ENCODE measurements at places on chromosomes 4 and X. TPM values are rescaled to one million over a fixed set of nuclear protein-coding genes. Genes with fewer than 3 reads are reported as not detected.

DNA sequence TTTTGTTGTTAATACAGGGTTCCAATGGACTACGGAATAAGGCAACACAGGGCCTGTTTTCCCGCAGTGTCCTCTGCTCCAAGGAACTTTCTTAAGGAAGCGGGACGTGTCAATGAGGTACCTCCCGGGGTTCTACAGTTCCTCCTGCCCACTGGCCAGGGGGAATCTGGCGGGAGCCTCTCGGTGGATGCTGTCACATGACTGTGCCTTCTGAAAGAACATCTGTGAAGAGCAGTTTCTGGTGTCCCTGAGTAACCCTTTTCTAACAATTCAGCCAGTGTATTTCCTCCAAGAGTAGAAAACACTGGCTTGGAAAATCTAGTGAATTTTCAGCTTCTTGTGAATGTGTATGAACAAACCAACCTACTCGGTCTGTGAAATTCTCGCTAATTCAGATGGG is 32.7 kb downstream of the MFAP3L start:
- DNase-seq = no peak

- DNase-seq = no peak
These were observed 6.6 kb downstream of the TMEM156 start for GRCh38 chr4:39025552-39026085.

DNA sequence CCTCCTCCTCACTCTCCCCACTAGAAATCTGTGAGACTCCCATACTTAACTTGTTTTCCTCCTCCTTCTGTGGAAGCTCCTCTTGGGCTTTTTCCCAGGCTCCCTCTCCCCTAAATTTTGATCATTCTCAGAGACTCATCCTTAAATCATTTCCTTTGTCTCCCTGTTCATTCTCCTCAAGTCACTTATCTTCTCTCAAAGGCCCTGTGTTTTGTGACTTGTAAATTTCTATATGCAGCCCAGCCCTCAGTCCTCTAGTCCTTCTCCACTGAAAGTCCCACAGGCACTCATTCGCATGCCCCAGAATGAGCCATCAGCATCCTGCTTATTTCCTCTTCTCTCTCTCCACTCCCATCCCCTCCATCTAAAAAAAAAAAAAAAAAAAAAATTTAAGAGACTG is 171.8 kb downstream of the SOWAHB start:
- DNase-seq = no peak

GRCh38 chrX:22445880-22446279 is 173.2 kb downstream of the CBLL2 start:
- DNase-seq = no peak

DNA sequence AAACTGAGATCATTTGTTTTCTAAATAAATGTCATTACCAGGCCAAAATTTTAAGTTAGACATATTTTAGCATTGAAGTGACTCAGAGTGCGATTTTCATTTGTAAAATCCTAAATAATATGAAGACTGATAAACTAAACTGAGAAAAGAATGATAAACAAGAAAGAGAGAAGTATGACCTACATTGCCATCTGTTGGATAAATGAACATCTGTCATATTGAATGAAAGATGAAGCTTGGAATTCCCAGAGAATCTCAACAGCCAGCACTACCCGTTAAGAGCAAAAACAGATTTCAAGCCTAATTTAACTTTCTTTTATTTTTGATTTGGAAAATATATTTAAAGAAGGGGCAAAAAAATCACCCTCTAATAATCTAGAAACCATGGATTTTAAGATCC is 591.0 kb upstream of the ATOH1 start:
- DNase-seq = no peak

- DNase-seq = no peak
These were observed 36.4 kb upstream of the CWH43 start for GRCh38 chr4:48949518-48950219.

DNA sequence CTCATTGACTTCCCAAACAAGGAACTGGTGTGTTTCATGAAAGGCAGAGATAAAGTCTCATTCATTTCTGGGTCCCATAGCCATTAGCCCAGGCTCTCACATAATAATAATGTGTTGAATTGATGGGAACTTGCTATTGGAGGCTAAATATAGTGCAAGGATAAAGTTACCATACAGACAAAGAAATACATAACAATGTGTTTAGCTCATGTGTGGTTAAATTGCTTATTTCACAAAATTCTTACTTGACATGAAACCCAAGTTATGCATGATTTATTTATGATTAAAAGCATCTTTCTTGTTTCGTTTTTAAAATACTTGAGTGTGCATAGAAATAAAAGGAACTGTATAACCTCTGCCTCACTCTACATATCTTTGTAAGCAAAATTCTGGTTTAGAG is 37.3 kb upstream of the LPAR4 start:
- DNase-seq = no peak

- no peak for DNase-seq
These were observed 133.6 kb upstream of the ARHGEF9 start for GRCh38 chrX:63918611-63919010.

GRCh38 chr4:121758925-121759568 is 5.9 kb downstream of the SMIM43 start:
- no peak for DNase-seq

DNA sequence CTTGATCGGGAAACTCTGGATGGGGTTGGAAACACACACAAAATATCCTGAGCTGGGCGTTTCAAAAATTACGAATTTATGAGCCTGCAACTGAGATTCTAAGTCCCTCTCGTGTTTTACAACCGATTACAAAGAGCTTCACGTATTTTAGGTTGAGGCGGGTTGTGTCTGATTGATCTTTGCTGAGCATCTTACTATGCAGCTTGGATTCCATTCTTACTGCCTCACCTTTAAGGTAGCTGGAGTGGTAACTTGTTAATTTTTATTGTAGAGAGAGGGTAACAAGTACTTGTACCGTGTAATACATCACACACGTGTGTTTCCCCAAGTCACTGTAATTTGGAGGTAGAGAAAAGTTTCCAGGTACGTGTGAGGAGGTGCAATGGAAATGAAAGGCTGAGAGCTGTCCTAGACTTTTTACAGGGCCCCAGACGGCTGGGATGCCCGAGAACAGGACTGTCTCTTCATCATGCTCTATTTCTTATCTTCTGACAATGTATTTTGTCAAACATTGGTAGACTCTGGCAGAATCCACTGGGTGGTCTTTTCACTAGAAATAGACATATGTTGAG is 97.8 kb upstream of the TENM3 start:
- no peak for DNase-seq

- no peak for DNase-seq
These were observed 36.9 kb downstream of the EVC start for GRCh38 chr4:5747738-5748375.

GRCh38 chr4:143514497-143514896 is 995 bp downstream of the SMARCA5 start:
- DNase-seq = no peak

GRCh38 chr4:55500072-55500471 is 46.6 kb downstream of the CLOCK start:
- DNase-seq = no peak

DNA sequence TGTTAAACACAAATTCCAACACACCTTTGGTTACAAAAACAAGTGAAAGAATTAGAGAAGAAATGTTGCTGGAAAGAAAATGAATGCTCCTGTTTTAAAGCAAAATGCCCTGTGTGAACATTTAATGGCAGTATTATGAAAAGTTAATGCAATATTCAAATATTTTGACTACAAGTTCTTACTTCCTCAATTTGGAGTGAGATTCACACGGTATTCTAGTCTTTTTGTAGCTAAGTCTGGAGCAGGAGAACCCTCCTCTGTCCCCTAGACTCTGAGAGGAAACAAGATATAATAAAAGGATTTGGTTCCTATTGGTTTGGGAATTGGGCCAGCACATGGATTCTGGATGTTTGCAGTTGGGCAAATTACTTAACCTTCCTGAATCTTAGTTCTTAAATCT is 12.7 kb downstream of the MAD2L1 start:
- DNase-seq = no peak

- no peak for DNase-seq
These were observed 35.2 kb downstream of the SLC25A5 start for GRCh38 chrX:119503484-119503861.

- DNase-seq = peak; percentile 20
These were observed 162.3 kb upstream of the MAMLD1 start for GRCh38 chrX:150200820-150201287.

GRCh38 chrX:47743504-47743903 is 84.5 kb upstream of the UXT start:
- DNase-seq = no peak

DNA sequence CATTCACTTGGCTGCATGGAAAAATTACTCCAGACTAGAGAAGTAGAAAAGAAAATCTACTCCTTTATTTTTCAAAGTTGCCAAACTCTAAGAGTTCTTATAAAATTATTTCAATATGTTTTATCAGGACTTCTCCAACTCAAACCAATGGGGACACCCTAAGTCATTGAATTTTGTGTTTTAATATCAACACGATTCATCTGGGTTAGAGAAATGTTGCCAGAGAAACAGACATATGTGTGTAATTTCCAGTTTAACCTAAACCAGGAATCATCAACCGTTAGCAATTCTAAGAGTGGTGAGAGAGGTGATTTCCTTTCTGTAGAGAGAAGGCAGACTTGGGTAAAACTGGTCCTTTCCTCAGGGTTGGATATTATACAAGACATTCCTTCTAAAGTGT is 291.8 kb downstream of the LDB2 start:
- no peak for DNase-seq

- no peak for DNase-seq
These were observed 34.9 kb upstream of the PPP2R2C start for GRCh38 chr4:6507345-6507744.

DNA sequence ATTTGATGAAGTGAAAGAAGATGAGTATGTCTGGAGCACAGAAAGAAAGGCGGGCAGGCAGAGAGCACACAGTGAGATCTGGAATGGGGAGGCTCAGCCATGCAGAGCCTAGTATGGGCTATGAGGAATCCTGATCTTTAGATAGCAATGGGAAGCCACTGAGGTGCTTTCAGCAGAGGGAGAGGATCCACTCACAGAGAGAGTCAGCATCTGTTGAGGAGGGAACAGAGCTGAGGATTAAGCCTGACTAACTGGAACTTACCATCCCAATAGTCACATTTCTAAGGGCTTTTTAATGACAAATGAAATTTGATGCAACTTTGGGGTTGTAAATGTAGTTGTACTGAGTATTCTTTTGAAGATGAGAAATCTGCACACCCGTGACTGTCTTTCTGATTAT is 20.6 kb upstream of the FGFBP2 start:
- DNase-seq = no peak

GRCh38 chr4:4912155-4912554 is 52.7 kb downstream of the MSX1 start:
- no peak for DNase-seq

EOLA1 gene
- total RNA-seq = 88.4 TPM

BBS12 gene
- total RNA-seq = 0.98 TPM

MGARP gene
- not detected for total RNA-seq

CENPVL3 gene
- not detected for total RNA-seq

SOX3 gene
- not detected for total RNA-seq

DMP1 gene
- not detected for total RNA-seq

IL13RA2 gene
- total RNA-seq = not detected

POLN gene
- 1.7 TPM for total RNA-seq

ABLIM2 gene
- 1.6 TPM for total RNA-seq

WAS gene
- total RNA-seq = 54.9 TPM

KIAA0232 gene
- 19.7 TPM for total RNA-seq
